ENCODE measurements at places on chromosomes 4 and X. TPM values are rescaled to one million over a fixed set of nuclear protein-coding genes. Genes with fewer than 3 reads are reported as not detected.

- no peak for DNase-seq
Observed at GRCh38 chr4:1175635-1176229, 3.3 kb upstream of the SPON2 start.

GRCh38 chrX:40508560-40508959 is 72.2 kb upstream of the ATP6AP2 start:
- DNase-seq: no peak

GRCh38 chr4:147674496-147674895 is 9.5 kb downstream of the PRMT9 start:
- DNase-seq: no peak

- peak; percentile 55 for DNase-seq
Observed at GRCh38 chr4:1008840-1009541, 2.4 kb upstream of the FGFRL1 start.

DNA sequence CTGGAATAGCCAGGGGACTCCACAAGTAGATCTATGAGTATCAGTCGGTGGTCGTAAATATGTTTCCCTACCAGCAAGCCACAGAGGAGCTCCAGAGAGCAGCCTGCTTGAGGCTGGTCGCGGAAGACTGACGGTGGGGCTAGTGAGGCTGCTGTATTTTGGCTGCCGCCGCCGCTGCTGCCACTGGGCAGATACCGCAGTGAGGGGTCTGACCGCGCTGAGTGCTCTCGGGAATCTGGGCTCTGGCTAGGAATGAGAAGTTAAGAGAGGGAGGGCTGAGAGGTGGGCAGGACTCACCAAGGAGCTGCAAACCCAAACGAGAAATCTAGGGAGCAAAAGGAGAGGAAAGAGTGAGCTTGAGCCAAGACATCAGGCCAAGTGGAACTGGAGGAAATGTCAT is at the start of gene EXOC1L:
TSS of gene EXOC1L (plus strand) at position 157 of the 400 bp plus-strand sequence. CDS start at position 394, 237 bp downstream.
- DNase-seq: peak; percentile 50

DNA sequence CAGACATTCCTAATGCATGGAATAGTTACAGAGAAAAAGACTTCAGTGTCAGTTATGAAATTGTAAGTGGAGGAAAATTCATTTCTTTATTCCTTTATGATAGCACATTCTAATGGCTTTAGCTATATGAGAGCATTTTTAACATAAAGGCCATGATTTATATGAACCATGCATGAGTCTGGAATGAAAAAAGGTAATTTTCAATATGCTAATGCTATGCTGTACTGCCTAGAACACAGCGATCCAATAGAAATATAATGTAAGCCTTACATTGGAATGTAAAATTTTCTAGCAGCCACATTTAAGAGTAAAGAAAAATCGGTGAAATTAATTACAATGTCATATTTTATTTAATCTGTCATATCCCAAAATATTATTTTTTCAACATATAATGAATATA is 932.0 kb downstream of the C4orf33 start:
- no peak for DNase-seq

DNA sequence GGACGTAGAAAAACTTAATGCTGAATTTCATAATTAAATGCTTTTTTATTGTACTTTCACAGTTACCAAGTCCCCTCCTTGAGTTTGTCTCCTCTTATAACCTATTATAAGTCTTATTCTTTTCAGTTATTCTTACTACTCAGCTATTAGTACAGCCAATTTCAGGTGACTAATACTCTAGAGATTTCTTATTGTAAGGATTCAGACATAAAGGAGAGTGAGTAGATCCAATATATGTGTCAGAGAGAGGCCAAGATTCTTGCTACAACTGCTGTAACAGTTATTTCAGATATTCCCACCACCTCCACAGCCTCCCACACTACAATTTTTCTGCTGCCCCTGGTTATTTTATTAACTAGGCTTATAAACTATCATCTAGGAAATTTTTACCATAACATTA is 274.5 kb downstream of the GPAT3 start:
- no peak for DNase-seq

- no peak for DNase-seq
Observed at GRCh38 chr4:112807083-112807482, 170.1 kb downstream of the LARP7 start.

DNA sequence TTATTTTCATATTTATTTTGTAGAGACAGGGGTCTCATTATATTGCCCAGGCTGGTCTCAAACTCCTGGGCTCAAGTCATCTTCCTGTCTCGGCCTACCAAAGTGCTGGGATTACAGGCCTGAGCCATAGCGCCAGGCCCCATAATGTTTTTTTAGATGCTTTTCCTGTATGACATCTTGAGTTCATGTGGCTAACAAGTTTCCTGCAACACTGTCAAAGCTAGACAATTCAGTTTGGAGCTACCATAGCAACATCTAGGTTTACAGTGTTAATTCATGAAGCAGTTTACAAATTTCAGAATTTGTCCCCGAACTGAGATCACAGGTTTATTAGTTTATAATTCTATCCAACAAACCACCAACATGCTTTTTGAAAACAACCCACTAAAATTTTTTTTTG is 6.4 kb upstream of the IL13RA2 start:
- DNase-seq: no peak

DNA sequence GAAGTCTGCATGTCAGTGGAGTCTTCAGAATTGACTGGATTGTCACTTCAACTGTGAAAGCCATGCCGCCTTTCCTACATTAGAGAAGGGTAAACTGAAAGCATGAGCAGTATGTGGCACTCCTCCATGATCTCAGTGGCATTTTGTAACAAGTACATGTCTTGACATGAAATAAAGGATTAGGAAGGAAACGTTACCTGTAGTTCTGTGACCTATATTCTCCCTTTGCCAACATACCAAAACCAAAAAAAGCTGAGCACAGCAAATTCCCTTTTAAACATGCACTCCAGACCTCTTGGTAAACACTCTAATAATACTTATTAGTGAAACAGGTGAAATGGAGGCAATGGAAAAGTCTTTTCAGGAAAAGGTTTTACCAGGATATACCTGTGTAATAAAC is 344.2 kb downstream of the GRIA2 start:
- DNase-seq: no peak

DNA sequence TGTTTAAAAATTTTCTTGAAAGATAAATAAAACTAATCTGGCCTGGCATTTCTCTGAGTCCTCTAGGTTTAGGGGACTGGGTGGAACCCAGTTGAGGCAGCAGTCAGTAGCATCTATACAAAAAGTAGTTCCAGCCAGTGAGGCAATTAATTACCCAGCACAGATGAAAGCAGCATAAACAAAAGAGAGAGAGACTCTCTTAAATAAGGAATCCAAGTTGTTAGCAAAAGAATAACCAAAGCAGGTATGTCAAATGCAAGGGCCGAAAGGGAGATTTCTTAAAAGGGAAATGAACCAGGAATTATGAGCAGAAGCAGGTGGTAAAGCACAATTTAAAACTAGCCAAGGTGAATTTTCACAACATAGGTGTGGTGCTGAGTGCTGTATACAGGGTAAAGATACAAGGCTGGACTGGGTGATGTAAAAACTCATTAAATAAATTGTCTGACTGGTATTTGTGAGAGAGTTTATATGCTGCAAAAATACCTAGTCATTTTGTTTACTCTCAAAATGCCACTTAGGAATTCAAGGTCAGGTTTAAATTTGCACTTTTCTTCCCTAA is 94.6 kb upstream of the GALNT7 start:
- no peak for DNase-seq

GRCh38 chr4:57114973-57115372 is 4.8 kb upstream of the IGFBP7 start:
- no peak for DNase-seq

DNA sequence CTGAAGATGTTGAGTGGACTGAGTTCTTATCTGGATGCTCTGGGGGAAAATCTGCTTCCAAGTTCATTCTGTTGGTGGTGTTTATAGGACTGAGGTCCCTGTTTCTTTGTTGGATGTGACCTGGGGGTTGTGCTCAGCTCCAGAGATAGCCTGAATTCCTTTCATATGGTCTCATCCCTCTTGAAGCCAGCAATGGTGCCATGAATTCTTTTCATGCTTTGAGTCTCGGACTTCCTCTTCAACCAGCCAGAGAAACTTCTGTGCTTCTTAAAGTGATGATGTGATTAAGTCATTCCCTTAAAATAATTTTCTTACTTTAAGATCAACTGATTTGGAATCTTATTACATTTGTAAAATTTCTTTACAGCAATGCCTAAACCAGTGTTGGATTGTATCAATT is 233.8 kb upstream of the UGT8 start:
- peak; percentile 39 for DNase-seq

DNA sequence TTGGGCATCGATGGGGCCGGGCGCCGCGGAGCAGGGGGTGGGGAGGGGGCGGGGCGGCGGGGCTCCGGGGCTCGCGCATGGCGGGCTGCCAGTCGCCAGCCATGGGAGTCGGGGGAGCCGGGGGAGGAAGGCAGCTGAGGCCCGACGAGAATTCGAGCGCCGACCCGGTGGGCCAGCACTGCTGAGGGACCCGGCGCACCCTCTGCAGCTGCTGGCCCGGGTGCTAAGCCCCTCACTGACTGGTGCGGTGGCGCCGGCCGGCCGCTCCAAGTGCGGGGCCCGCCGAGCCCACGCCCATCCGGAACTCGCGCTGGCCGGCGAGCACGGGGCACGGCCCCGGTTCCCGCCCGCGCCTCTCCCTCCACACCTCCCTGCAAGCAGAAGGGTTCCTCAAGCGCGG is 49.4 kb downstream of the GSX2 start:
- no peak for DNase-seq

DNA sequence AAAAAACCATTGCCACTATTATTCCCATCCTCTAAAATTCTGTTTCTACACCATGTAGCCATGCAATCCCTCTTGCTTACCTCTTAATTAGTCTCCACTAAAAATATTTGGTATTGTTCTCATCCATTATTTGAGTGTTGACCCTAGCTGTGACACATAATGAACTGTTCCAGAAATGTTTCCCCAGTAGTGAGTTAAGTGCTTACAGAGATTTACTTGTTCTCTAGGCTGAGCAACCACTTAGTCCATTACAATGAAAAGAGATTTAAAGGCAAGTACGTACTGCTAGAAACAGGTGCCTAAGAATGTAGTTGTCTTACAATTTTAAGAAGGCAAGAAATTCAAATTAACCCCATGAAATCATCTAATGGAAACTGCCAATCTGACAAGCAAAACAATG is 112.7 kb upstream of the PTPN13 start:
- DNase-seq: no peak

- DNase-seq: no peak
Observed at GRCh38 chr4:77465271-77465670, 140.3 kb upstream of the CXCL13 start.

GRCh38 chrX:11272290-11272689 is 20.9 kb upstream of the AMELX start:
- DNase-seq: no peak

DNA sequence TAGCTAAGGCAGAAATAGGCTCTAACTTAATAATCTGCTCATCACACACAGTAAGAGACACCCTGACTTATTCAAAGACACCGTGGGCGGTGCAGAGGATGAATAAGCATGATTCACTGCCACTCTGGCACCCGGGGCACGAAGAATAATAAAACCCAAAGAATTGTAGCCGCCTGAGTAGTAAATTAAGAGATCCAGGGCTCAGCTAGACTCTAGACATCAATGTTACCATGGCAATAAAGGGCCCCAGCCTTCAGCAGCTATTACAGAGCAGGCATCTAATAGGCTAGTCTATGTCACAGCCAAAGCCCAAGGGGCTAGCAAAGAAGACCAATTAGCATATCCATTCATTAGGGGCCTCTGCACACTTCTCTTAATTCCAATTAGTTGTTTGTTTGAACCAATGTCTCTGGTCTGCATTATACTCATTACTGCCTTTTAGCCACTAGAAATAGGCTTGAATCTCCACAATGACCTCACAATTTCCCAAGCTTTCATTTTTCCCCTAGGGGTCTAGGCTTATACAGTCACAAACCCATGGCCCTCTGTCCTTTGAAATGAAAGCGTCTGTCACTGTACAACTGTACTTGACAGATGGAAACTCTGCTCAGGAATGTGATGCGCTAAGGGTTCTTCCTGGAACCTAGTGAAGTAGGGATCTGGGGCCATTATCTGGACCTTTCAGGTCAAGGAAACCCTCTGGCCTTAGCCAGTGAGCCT is 3.0 kb upstream of the ATP1B4 start:
- no peak for DNase-seq

GRCh38 chr4:89285745-89286144 is 21.9 kb downstream of the GPRIN3 start:
- no peak for DNase-seq

- DNase-seq: no peak
Observed at GRCh38 chr4:123073650-123074049, 151.3 kb upstream of the NUDT6 start.

DNA sequence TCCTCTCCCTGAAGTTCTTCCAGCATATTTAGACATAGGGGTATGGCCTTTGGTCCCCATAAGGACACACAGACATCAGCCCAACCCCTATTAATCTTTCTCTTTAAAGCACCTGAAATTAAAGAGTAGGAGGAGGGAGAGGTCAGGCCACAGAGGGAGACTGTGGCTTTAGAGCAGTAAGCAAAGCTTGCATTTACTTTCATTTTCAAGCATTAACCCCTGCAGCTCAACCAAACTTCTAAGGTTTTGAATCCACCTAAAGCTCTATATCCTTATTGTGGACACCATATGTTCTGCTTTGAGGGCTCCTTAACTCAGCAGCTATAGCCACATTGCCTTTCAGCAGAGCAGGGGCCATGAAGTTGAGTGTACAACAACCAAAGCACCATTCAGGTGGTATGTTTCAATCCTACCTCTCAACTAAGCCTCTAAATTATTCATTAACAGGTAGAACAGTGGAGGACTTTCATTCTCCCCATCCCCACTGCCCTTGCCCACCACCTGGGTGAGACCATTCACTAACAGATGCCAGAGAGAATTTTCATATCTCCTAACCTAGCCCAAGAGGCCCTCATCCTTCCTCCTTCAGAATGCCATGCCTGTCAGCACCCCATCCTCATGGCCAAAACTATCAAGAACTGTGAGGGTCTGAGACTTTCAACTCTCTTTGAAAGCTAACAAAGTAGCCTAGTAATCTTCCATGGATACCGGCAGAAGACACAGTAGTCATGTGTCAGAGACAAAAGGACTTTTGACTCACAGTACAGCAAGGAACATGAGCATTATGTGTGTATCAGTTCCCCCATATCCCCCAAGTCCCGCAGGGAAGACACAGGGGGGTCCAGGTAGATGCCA is 20.8 kb downstream of the LIN54 start:
- no peak for DNase-seq

GRCh38 chr4:156888762-156889161 is 82.8 kb downstream of the PDGFC start:
- DNase-seq: no peak

GRCh38 chrX:8194216-8194615 is 23.1 kb upstream of the VCX2 start:
- no peak for DNase-seq

GRCh38 chrX:114065577-114066223 is 518.2 kb upstream of the HTR2C start:
- DNase-seq: no peak

GRCh38 chrX:74925225-74926088 is at the start of gene NEXMIF:
TSS of gene NEXMIF (minus strand) at chrX:74925452.
- peak; percentile 43 for DNase-seq

GRCh38 chr4:1907848-1908525 is 36.8 kb downstream of the NSD2 start:
- no peak for DNase-seq

CT45A3 gene
- total RNA-seq: not detected

UCP1 gene
- not detected for total RNA-seq

CYSLTR1 gene
- 11.1 TPM for total RNA-seq

BEND2 gene
- total RNA-seq: not detected

PTCHD1 gene
- 0.53 TPM for total RNA-seq

LIMCH1 gene
- 104 TPM for total RNA-seq

Measured in muscle of leg (tissue), 16 donors.